Heart right ventricle (tissue), 16 donors: ENCODE measurements at places on chromosomes 2 and 18. TPM values are rescaled to one million over a fixed set of nuclear protein-coding genes. Genes with fewer than 3 reads are reported as not detected.

Gene BOLL
- total RNA-seq = not detected

GRCh38 chr2:159090514-159091201 lies 122.2 kb downstream of the TANC1 start:
- DNase-seq = no peak

DNA sequence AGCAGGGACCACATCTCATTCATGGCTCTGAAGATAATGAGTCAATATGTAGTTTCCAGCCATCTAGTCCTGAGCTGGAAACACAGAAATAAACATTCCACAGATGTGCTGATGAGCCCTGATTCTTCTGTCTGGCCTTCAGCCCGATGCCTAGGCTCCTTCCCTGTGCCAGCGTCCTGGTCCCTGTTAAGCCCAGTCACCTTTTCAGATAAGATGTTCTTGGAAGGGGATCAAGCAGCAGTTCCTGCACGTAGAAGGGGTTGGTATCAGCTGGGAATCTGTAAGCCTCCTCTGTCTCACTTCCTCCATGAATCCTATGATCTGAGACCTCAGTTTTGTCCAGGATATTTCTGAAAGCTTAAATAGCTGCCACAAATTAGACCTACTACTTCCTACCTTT lies 149.3 kb downstream of the TTC32 start:
- DNase-seq = no peak

GRCh38 chr2:191345788-191346187 lies 100.6 kb downstream of the MYO1B start:
- DNase-seq = no peak

DNA sequence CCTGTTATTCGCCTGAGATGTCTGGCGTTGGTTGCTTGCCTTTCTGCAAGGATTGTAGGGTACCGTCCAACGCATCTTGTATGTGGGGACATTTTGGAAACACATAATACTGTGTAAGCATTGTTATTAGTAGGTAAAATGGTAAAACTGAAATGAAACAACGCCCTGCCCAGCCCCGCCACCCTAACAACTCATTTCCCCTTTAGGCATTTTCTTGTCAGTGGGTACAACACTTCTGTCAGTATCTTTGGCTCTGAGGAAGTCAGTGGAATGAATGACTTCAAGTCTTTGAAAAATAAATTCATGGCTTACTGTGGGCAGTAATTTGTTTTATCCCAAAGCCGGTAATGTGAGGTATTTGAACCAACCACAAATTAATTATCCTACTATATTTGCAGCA lies 86.0 kb downstream of the FMNL2 start:
- no peak for DNase-seq

- no peak for DNase-seq
Measured at GRCh38 chr2:57549642-57550102, 496.9 kb upstream of the VRK2 start.

- no peak for DNase-seq
Measured at GRCh38 chr18:33467531-33467930, 27.0 kb upstream of the CCDC178 start.

DNA sequence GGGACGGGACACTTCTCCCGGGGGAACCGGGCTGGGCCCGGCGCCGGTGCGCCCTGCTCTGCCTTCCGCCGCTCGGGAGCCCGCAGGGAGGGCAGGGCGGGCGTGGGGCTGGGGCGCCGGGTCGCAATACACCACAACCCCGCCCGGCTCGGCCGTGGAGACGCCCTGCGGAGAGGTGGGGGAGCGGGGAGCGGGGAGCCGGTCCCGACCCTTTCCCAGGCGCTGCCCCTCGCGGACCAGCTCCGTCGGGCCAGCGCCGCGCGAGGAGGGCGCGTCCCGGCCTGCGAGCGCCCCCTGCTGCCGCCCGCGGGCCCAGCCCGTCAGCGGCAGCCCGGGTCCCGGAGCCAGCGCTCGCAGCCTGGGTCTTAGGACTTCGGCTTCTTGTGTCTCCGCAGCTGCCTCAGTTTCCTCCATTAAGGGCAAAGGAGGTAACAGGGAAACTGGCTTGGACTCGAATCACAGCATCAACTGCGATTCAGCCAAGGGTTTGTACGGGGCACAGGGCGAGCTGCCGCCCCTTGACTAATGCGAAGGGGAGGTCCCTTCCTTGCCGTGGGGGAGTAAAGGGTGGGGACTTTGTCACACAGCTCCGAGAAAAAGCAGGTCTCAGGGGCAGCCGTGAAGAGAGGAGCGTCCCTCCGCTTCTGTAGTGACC lies 635 bp upstream of the ADRA2B start:
- DNase-seq = peak; percentile 68
